ENCODE measurements at places on chromosomes 3 and 15. TPM values are rescaled to one million over a fixed set of nuclear protein-coding genes. Genes with fewer than 3 reads are reported as not detected.

The DNASE1L3 gene
- total RNA-seq = not detected

The TM6SF1 gene
- total RNA-seq = 22.4 TPM

GRCh38 chr3:198051836-198052235 is 91.8 kb downstream of the LMLN start:
- DNase-seq = no peak

GRCh38 chr3:45987368-45988291 is 8.0 kb downstream of the FYCO1 start:
- DNase-seq = no peak

GRCh38 chr15:73978896-73979295 is 13.2 kb downstream of the STOML1 start:
- no peak for DNase-seq

- DNase-seq = no peak
These were observed 49.4 kb upstream of the CCDC174 start for GRCh38 chr3:14602006-14602803.

GRCh38 chr3:188867691-188868265 is 304.0 kb upstream of the TPRG1 start:
- no peak for DNase-seq

GRCh38 chr3:38646630-38647029 is 2.9 kb downstream of the SCN5A start:
- DNase-seq = peak; percentile 42

- no peak for DNase-seq
These were observed 76.1 kb downstream of the ABHD5 start for GRCh38 chr3:43766672-43767465.
